ENCODE measurements at places on chromosomes 3 and 15. TPM values are rescaled to one million over a fixed set of nuclear protein-coding genes. Genes with fewer than 3 reads are reported as not detected.

CNTN3 gene
- not detected for polyA plus RNA-seq

MYO5C gene
- polyA plus RNA-seq, result 0.48 TPM

EPB42 gene
- not detected for polyA plus RNA-seq

TEX55 gene
- not detected for polyA plus RNA-seq

IL5RA gene
- 0.16 TPM for polyA plus RNA-seq

SI gene
- polyA plus RNA-seq, result not detected

- no peak for DNase-seq
- no peaks in the 10 kb centered on the region for H3K4me1 ChIP-seq
Measured at GRCh38 chr3:190807719-190808375, 54.6 kb downstream of the GMNC start.

DNA sequence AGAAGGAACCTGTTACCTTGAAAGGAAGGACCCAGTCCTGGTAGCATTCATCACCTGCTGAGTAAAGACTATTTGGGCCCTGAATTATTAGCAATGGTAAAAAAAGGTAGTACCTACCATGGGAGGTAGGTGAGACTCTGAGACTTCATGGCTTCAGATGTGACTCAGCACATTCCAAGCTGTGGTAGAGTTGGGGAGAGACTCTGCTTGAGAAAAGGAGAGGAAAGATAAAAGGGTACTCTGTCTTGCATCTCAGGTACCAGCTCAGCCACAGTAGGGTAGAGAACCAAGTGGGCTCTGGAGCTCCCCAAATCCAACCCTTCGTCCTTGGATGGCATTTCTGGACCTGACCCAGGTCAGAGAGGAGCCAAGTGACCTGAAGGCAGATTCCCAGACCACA is 430.4 kb downstream of the TBL1XR1 start:
- no peaks in the 10 kb centered on the region for H3K4me1 ChIP-seq
- H3K36me3 ChIP-seq, result no peaks in the 10 kb centered on the region
- H3K4me3 ChIP-seq, result no peak overlapping the region
- H3K27me3 ChIP-seq, result no peaks in the 10 kb centered on the region

DNA sequence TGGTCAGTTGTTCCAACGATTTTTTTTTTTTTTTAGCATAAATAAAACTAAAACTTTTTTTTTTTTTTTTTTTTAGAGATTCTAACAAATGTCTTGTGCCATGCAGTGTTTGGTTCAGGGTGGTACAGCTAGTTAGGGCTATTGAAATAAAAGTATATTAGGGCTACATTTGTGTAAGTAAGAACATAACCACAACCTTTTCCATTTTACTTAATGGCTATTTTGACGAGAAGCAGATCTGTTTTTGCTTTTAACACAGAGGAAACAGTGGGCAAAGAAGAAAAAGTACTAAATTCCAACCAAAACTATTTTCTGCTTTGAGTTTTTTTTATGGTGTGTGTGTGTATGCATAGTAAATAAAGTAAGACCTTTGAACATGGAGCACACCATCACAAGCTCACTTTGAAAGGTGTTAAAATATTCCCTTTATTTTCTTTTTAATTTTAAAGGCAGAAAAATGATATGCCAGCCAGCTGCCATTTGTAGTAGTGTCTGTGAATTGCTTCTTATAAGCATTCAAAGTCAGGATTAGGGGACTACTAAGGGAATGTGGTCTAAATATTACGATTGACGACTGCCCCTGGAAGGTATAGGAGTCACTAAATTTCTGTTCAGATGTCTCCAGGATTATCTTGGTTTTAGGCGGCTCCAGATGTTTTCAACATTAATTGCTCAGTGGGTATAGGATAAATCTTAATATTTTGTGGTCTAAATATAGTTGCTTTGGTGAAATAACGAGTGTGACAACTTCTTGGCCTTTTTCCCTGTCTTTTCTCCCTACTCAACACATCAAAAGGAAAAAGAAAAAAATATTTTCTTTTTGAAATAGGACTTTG is 3.1 kb downstream of the RARB start:
- H3K36me3 ChIP-seq, result no peaks in the 10 kb centered on the region
- no peaks in the 10 kb centered on the region for H3K4me1 ChIP-seq
- H3K27me3 ChIP-seq, result peaks cover 5% of the 10 kb centered on the region
- no peak overlapping the region for H3K4me3 ChIP-seq

DNA sequence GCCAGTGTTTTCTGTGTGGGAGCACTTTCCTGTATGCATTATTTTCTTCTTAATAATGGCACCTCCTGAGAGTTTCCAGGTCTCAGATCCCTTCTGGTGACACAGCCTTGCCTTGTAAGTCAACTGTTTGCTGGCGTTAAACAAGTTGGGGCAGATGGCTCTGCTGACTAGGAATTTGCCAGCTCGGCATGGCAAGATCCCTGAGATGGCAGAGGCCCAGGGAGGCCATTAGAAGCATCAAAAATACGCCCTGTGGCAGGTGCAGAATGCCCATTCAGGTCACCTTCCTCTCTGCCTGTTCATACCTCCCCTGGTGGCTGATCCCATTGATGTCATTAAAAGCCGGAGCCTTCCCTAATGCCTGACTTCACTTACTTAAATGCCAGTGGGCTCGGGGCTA is 320.9 kb upstream of the CTDSPL start:
- no peaks in the 10 kb centered on the region for H3K27me3 ChIP-seq
- no peaks in the 10 kb centered on the region for H3K36me3 ChIP-seq
- H3K4me1 ChIP-seq, result no peaks in the 10 kb centered on the region
- H3K4me3 ChIP-seq, result no peak overlapping the region
- no peak for DNase-seq

DNA sequence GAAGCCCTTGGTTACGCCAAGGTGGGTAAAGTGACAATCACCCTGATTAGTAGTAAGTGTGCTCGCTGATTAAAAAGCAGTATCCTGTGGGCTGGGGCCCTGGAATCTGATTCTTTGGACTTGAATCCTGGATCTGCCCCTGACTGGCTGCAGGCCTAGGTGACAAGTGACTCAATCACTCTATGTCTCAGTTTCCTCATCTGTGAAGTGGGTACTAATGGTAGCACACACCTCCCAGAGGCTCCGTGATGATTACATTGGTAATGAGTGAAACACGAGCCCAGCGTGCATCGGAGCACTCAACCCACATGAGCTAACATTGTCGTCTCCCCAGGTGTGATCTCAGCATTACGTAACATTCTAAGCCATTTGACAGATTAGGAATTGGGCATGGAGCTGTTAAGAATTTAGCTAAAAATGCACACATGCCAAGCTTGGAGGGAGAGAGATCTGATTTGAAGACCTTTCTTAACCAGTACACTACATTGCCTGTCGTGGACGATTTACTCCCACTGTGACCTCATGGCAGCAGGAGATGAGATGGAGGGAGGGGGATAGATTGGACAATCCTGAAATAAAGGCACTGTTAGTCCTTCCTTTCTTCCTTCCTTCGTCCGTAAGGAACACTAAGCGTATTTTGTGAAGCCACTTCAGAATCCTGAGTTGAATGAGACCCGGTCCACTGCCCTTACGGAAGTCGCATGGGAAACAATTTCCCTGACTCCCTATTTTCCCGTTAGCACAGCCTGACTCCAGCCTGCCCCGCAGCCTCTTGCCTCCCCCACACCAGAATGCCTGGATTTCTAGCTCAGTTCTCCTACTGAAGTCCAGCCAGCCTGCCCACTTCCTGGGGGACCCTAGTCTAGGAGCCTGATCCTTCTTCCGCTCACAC is 32.1 kb downstream of the MGLL start:
- H3K36me3 ChIP-seq, result no peaks in the 10 kb centered on the region
- H3K4me1 ChIP-seq, result no peaks in the 10 kb centered on the region
- H3K27me3 ChIP-seq, result peaks cover 4% of the 10 kb centered on the region
- no peak overlapping the region for H3K4me3 ChIP-seq
- DNase-seq, result no peak

GRCh38 chr3:112041321-112041720 is 6.8 kb downstream of the TMPRSS7 start:
- H3K27ac ChIP-seq, result no peak overlapping the region
- H3K36me3 ChIP-seq, result no peaks in the 10 kb centered on the region
- no peaks in the 10 kb centered on the region for H3K27me3 ChIP-seq

GRCh38 chr3:187238239-187238638 is 41.0 kb downstream of the RTP1 start:
- no peak overlapping the region for H3K27ac ChIP-seq
- no peaks in the 10 kb centered on the region for H3K27me3 ChIP-seq
- H3K4me3 ChIP-seq, result no peak overlapping the region
- no peaks in the 10 kb centered on the region for H3K36me3 ChIP-seq
- H3K4me1 ChIP-seq, result no peaks in the 10 kb centered on the region

DNA sequence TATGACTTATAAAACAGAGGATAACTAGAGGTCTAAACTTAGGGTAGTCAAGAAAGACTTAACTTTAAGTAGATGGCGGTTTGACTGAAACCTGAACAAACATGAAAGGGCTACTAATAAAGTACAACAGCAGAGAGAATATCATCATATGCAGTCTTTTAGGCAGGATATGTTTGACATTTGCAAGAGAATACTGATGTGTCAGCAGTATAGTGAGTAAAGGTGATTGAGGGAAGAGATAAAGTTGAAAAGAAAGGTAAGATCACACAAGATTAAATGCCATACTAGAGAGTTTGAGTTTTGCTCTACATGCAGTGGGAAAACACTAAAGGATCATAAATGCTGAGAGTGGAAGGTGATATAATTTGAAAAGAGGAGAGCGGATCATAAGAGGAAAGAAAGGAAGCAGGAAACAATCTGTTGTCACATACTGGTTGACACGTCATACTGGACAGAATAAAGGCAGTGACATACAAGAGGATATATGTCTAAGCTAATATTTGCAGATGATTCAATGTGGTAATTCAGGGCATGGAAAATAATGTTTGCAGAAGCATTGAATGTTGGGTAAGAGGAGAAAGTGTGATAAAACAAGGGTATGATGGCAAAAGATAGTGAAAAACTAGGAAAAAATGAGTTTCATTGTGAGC is 223.0 kb downstream of the EPHA6 start:
- no peaks in the 10 kb centered on the region for H3K36me3 ChIP-seq
- H3K27ac ChIP-seq, result no peak overlapping the region
- no peaks in the 10 kb centered on the region for H3K27me3 ChIP-seq
- DNase-seq, result no peak
- H3K4me3 ChIP-seq, result no peak overlapping the region

- DNase-seq, result no peak
- no peaks in the 10 kb centered on the region for H3K4me1 ChIP-seq
- H3K36me3 ChIP-seq, result no peaks in the 10 kb centered on the region
- no peak overlapping the region for H3K27ac ChIP-seq
- no peaks in the 10 kb centered on the region for H3K27me3 ChIP-seq
Measured at GRCh38 chr3:150970665-150971324, 1.7 kb downstream of the CLRN1 start.

DNA sequence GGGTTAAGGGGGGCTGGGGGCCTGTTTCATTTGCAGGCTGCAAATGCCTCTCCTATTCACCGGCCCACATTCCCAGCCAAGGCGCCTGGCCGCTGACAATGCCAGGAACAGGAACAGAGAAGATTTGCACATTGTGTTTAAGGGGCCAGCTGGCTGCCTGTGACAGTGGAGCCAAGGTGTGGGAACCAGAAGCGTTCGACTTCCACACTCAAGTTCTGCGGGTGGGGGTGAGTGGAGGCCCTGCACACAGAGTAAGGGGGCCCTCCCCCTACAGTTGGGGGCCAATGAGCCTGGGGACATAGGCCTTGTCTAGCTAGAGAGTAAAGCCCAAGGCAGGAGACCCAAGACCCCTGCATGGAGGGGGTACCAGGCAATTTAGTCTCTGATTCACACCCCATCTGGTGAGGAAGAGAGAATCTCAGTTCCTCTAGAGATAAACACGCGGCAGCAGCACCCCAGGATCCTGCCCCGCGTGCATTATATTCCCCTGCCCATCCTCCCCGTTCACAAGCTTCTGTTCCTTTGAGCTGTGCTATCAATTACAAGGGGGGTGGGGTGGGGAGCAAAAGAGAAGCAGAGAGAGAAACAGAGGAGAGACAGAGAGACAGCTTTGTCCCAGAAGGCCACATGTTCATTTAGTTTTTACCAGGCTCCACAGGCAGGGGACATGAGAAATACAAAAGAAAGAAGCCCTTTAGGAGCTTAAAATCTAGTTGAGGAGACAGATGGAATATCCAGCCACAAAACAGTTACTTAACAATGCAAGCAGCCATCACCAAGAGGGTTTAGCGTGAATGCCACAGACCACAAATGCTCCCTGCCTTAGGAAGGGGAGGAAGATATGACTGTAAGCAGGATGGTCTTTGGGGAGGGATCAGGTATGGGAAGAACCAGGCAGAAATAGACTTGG is 9.2 kb downstream of the IGDCC3 start:
- H3K27ac ChIP-seq, result no peak overlapping the region
- no peak for DNase-seq

All from CD8-positive, alpha-beta memory T cell (primary cell).